ENCODE measurements at places on chromosomes 6 and 20.

- DNase-seq, result no peak
These were observed 7.1 kb downstream of the L3MBTL1 start for GRCh38 chr20:43514648-43514999.

DNA sequence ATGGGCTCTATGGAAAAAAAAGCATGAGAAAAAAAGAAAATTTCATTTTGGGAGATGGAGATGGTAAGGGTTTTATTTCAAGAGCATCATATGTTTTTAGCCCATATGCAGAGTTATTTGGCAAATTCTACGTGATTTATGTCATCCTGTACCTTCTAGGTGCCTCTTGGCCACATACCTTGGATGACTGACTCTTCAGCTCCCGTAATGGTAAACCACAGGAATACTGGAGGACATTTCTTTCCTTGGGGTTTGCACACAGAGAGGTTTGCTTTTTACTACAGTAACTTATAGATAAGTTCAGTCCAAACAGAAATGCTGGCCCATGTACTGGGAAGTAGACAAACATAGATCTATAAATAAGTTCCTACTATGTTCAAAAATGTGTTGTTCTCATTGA lies 132.2 kb downstream of the SH3BGRL2 start:
- DNase-seq, result no peak

DNA sequence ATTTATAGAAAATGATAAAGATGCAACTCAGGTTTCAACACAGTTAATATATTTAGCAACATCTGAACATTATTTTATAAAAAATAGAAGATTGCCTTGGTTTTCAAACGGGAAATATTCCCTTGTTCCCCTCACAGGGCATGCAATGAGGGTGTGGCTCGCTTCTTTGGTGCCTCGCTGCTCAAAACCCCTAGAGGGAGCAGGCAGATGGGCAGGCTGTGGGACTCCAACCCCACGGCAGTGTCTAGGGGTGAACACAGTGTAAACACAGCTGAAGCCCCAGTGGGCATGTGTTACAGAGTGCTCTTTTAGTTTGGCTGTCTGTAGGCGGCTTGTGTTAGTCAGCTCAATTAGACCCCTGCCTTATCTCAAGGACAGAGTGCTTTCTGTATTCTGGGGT lies 560.8 kb upstream of the IMPG1 start:
- DNase-seq, result no peak

- DNase-seq, result no peak
These were observed 27.2 kb upstream of the SYNJ2 start for GRCh38 chr6:157954150-157955117.

- DNase-seq, result no peak
These were observed 180.6 kb upstream of the STXBP5 start for GRCh38 chr6:147023581-147023980.

DNA sequence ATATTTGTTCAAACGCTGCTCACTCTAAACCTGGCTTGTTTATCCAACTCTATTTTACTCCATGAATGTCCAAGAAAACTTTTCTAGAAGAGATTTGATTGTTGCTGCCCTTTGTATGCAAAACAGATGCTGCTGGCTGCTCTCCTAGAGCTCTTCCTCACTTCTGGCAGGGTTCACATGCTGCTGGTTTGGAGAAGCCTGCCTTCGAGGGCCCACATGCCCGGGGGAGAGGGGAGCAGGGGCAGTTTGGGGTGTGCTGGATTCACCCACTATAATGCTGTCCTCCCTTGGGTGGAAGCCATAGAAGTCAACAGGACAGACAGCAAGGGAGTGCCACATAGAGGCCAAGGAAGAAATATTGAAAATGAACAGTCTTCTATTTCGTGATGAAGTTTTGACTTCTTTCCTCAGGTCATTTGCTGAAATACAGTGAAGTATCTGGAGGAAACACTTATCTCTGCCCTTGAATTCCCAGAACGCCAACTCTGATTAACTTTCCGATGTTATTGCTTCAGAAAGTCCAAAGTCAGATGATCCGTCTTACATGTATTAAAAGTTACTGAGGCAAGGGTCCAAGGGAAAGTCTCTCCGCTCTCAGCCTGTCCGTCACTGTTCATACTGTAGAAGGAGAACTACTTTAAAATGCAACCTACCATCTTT lies 32.4 kb downstream of the LY86 start:
- no peak for DNase-seq

DNA sequence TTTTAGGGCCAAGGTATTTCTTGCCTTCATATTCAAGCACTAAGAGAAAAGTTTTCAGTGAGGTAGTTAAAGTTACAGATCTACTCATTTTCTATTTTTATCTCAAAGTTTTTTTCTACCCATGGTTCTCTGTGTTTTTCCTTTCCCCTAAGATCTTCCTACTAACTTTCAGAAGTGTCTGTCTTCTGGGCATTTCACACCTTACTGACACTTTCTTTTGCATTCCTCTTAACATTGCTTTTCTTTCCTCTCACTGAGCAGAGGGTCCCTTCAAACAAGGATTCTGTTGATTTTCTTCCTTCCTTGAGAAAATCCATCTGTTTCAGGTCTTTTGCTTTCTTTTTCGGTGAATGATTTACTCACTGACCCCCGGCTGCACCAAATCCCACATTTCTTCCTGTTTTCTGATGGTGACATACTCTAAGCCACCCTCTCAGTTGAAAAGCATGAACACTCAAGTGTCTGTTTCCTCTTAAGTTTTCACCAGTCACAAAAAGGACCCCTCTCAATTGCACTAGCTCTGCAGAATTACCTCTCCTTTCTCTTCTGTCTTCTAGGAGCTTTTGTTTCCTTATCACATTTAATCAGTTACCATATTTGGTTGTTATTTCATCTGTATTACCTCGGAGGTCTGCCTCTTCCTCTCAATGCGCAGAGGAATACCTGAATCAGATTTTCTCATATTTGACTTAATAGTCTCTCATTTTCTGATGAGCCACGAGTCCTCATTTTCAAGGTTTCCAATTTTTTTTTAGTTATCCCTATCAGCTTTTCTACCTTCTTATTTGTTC lies 73.5 kb upstream of the RNF217 start:
- DNase-seq, result no peak

- DNase-seq, result no peak
These were observed 42.8 kb downstream of the HLA-DPB1 start for GRCh38 chr6:33118525-33119123.

- no peak for DNase-seq
These were observed 220.3 kb downstream of the ALDH8A1 start for GRCh38 chr6:134729561-134729960.

DNA sequence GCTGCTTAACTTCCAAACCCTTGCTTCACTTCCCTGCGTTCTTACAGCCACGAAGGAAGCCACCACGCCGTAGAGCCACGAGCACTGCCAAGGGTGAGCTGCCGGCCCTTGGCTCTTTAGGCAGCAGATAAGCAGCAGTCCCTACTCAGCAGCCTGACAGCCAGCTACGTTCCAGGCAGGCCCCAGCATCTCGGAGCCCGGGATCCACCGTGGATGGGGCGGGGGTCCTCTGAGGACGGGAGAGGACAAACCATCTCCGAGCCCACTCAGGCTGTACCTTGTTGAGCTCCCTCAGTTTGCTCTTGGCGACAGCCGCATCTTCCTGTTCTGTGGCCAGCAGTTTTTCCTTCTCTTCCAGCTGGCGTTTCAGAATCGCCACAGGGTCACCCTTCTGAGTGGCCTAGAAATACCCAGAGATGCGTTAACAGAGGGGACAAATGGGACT lies 40.5 kb downstream of the RRBP1 start:
- DNase-seq, result no peak

GRCh38 chr6:41774841-41775240 lies 4.9 kb downstream of the FRS3 start:
- DNase-seq, result no peak

DNA sequence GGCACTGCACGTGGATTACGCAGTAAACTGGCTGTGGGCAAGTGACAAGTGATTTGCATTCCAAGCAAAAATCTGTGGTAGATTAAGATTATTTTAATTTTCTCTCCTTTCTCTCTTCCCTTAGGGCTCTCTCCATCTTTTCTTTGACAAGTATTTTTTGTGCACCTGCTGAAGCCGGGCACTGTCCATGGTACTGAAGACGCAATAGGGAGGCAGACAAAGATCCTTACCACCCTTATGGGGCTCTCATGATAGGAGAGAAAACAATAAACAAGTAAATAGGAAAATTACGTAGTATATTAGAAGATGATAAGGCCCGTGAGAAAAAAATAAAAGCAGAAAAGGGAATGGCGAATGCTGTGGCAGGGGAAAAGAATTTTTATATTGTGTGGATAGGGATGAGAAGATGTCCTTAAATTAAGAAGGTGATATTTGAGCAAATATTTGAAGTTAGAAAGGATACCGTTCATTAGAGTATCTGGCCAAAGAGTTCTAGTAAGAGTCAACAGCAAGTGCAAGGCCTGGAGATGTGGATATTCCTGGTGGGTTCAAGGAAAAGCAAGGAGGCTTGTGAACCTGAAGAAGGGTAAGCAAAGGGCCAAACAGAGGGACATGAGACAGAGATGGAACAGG lies 146.0 kb downstream of the LAMP5 start:
- DNase-seq, result no peak

DNA sequence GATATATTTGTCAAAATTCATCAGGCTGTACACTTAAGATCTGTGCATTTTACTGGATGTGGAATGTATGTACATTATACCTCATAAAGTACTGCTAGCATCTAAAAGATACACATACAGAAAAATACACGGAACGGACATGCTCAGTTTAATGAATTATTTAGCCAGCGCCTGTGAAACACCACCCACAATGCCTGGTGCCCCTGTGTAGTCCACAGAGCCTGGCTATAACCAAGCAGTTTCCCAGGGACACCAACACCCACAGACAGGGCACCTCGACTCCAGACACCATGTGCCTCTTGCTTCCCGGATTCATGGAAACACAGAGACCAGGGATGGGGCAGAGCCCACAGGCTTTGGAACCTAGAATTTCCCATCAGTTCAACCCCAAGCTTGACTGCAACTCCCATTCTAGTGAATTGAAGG lies 17.4 kb upstream of the ARMC12 start:
- DNase-seq, result no peak

GRCh38 chr6:36248980-36249379 lies 20.9 kb upstream of the PNPLA1 start:
- no peak for DNase-seq
